Body of pancreas (tissue), 4 donors: ENCODE measurements at places on chromosomes 1 and 21. TPM values are rescaled to one million over a fixed set of nuclear protein-coding genes. Genes with fewer than 3 reads are reported as not detected.

The FCRLB gene
- not detected for total RNA-seq

The TNFRSF9 gene
- under 0.01 TPM for total RNA-seq

The REN gene
- not detected for total RNA-seq

The HSPA6 gene
- 1.6 TPM for total RNA-seq

The FCRL1 gene
- total RNA-seq, result not detected

The THEMIS2 gene
- 4.6 TPM for total RNA-seq

The UBL4B gene
- not detected for total RNA-seq

The LCE1B gene
- not detected for total RNA-seq

The PIAS3 gene
- total RNA-seq, result 17.6 TPM

The CLCN6 gene
- 23.7 TPM for total RNA-seq

The UFC1 gene
- total RNA-seq, result 48.8 TPM

The HES3 gene
- not detected for total RNA-seq

The NBPF10 gene
- 0.33 TPM for total RNA-seq

The TSACC gene
- total RNA-seq, result not detected

The NFASC gene
- 7.6 TPM for total RNA-seq

The APCS gene
- total RNA-seq, result 0.99 TPM

The COL9A2 gene
- total RNA-seq, result 2.3 TPM

The DMBX1 gene
- total RNA-seq, result not detected

The PRPF38A gene
- total RNA-seq, result 6.7 TPM

The SPATA1 gene
- not detected for total RNA-seq

The FCGR3B gene
- total RNA-seq, result not detected

The GUK1 gene
- total RNA-seq, result 216 TPM

The MNDA gene
- 3.0 TPM for total RNA-seq

The SLFNL1 gene
- total RNA-seq, result 0.33 TPM

The TPRG1L gene
- total RNA-seq, result 8.6 TPM

The IL24 gene
- total RNA-seq, result not detected

The RHBDL2 gene
- 0.99 TPM for total RNA-seq

The TENT5C gene
- total RNA-seq, result 39.7 TPM

The F11R gene
- total RNA-seq, result 40.2 TPM

The PLEKHN1 gene
- total RNA-seq, result not detected

The LMX1A gene
- total RNA-seq, result not detected

The PDZK1IP1 gene
- 56.4 TPM for total RNA-seq

The SLC35F3 gene
- total RNA-seq, result 0.99 TPM

The RYR2 gene
- total RNA-seq, result 14.2 TPM

The INAVA gene
- total RNA-seq, result 22.1 TPM

The CLCA1 gene
- total RNA-seq, result not detected

The NR5A2 gene
- total RNA-seq, result 98.3 TPM

The OPRD1 gene
- total RNA-seq, result 0.66 TPM

The C1QTNF12 gene
- not detected for total RNA-seq

The MX2 gene
- 2.3 TPM for total RNA-seq

The SERTAD4 gene
- not detected for total RNA-seq

The POGZ gene
- 29.8 TPM for total RNA-seq

The SF3B4 gene
- 4.7 TPM for total RNA-seq

The CLEC20A gene
- total RNA-seq, result not detected

The SLC2A5 gene
- total RNA-seq, result 0.26 TPM
